ENCODE measurements at places on chromosomes 5 and 9.
A peak's percentile ranks its signal among the peaks of the same experiment; 100 is the strongest.

DNA sequence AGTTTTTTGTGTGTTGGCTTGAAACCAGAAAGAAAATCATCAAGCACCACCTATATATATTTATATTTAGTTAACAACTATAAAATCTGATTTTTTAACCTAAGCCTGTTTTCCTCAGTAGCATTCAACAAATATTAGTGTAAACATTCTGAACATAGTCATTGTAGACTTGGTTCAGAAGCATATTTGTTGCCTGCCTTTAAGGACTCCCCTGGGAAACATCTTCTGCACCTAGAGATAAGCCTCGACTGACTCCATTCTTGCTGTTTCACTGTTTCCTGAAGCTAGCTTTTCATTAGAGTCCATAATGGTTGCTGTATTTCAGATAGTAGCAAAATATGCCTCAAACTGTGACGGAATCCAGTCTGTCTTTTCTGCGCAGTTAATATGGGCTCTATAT is 123.5 kb downstream of the TRIO start:
- H3K36me3 ChIP-seq, result no peaks in the 10 kb centered on the region
- no peak for DNase-seq
- no peak overlapping the region for H3K4me3 ChIP-seq
- H3K27ac ChIP-seq, result no peak overlapping the region

DNA sequence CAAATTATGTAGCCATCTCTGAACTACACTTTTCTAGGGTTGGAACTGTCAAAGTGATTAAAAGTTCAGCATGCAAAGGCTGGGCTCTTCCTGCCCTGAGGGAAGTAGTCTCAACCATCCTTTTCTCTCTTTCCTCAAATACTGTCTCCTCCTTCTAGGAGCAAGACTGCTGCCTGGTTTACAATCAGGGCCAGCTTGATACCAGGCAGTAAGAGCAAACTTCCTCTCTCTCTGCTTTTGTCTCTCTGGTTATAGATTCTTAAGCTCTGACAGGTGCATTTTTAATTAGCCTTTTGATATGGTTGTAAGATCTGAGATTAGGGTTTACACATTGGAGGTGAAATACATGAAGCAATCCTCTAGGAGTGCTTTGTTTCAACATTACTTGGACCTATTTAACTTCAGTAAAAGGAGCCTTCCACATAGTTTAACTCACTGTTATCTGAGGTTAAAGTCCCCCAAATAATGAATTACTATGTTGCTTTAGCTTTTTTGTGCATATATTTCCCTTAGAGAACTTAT is 436.1 kb downstream of the SPATA31D1 start:
- H3K4me1 ChIP-seq, result no peaks in the 10 kb centered on the region
- H3K36me3 ChIP-seq, result no peaks in the 10 kb centered on the region
- H3K27me3 ChIP-seq, result no peaks in the 10 kb centered on the region
- H3K27ac ChIP-seq, result no peak overlapping the region

- no peak overlapping the region for H3K27ac ChIP-seq
- peaks cover 14% of the 10 kb centered on the region for H3K4me1 ChIP-seq
- peaks cover 2% of the 10 kb centered on the region for H3K27me3 ChIP-seq
- no peak for DNase-seq
- H3K4me3 ChIP-seq, result peak overlapping the region; percentile 67
Observed at GRCh38 chr5:178202541-178202940, 1.8 kb upstream of the HNRNPAB start.

DNA sequence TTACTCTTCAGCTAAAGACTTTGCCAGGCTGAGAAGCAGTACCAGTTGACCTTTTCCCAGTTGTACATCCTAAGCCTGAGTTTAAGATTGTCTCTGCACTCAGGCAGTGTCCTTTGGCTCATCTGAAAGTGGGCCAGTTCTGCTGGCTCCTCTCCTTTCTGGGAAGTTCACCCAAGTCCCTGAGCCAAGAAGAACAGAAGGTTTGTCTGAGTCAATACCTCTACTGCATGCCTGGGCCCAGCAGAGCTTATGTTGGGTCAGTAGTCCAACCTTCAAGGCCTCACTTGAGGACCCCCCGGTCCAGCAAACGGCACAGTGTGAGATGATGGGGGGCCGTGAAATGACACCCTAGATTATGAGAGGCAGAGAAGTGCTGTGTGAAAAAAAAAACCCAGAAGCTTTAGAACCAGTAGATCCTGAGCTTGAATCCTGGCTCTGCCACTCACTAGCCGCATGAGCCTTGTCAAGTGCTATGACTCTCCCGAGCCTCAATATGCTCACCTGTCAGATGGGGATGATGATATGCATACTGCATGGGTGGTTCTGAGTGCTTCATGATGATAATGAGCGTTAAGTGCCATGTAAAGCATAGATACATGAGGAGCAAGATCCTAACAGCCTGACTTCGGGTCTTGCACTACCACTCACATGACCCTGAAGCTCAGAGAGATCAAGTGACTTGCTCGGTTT is 156.0 kb downstream of the MACROH2A1 start:
- peaks cover 4% of the 10 kb centered on the region for H3K4me1 ChIP-seq

DNA sequence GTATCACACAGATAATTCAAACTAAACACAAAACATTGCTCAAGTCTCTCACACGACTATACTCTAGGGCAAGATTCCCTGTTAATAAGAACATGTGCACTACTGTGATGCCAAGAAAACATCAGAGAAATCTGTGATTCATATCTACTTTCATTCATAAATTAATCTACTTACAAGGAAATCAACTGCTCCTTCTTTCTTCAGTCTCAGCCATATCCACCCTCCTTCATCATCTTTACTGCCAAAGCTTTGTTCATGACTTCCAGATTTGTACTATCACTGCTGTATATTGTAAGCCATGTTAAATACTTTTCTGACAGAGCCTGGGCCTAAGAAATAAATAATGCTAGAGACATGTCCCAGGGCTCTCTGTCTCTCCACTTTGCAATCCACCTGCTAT is 35.1 kb downstream of the CTNNAL1 start:
- H3K27ac ChIP-seq, result no peak overlapping the region
- H3K27me3 ChIP-seq, result no peaks in the 10 kb centered on the region
- no peaks in the 10 kb centered on the region for H3K4me1 ChIP-seq
- no peak for DNase-seq
- peaks cover 10% of the 10 kb centered on the region for H3K36me3 ChIP-seq
- H3K4me3 ChIP-seq, result no peak overlapping the region

GRCh38 chr5:85388770-85389169 is 1004.1 kb upstream of the EDIL3 start:
- H3K4me1 ChIP-seq, result no peaks in the 10 kb centered on the region
- no peak for DNase-seq
- H3K36me3 ChIP-seq, result no peaks in the 10 kb centered on the region

DNA sequence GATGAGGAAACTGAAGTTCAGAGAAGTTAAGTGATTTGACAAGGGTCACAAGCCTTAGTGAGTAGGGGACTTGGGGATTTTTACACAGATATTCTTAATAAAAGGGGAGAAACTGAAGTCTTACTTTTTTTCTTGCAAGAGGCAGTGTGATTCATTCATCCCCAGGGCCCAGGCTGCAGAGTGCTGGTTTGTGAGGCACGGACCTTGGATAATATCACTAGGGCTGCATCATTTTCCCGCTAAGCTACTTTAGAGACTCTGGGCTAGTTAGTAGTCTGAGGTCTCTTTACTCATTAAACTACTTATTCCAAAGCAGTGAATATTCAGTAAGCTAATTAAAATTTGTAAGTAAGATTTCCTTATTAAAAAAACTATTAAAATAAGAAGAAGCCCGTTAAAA is 195.0 kb downstream of the PBX3 start:
- H3K27ac ChIP-seq, result no peak overlapping the region
- DNase-seq, result no peak
- peaks cover 22% of the 10 kb centered on the region for H3K36me3 ChIP-seq
- H3K27me3 ChIP-seq, result no peaks in the 10 kb centered on the region
- H3K4me1 ChIP-seq, result no peaks in the 10 kb centered on the region
- H3K4me3 ChIP-seq, result no peak overlapping the region

GRCh38 chr9:98860871-98861293 is 53.4 kb downstream of the GALNT12 start:
- DNase-seq, result no peak
- no peak overlapping the region for H3K4me3 ChIP-seq
- H3K27ac ChIP-seq, result no peak overlapping the region
- H3K4me1 ChIP-seq, result no peaks in the 10 kb centered on the region

DNA sequence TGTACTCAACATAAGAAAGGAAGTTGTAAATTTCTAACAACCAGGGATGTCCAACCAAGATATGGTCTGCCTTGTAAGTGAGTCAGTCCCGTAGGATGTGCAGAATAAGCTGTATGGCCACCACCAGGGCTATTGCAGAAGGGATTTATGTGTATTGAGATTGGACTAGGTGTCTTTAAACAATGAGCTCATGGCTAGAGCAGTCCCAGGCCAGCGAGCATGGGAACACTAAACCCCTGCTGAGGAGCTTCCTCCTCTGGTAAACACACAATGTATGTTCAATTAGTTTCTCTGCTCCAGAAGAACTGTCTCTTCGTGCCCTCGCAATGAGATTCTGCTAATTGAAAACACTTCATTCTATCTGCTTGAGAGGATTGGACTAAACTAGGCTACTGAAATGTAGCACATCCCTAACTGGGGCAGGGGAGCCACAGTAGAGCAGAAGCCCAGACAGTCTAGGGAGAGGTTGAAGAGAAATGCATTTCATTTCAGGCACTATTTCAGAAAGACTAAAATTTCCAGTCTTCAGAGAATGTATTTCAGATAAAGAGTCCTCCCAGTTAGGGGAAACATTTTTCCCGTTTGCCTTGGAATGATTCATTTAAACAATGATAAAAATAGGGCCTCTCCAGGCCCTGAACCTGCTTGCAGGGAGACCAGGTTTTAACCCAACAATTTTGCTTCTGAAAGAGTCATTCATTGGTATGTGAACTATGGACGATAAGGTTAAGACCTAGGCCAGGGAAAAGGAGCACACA is 154.7 kb downstream of the FAM114A2 start:
- H3K36me3 ChIP-seq, result no peaks in the 10 kb centered on the region
- H3K4me3 ChIP-seq, result no peak overlapping the region
- no peaks in the 10 kb centered on the region for H3K27me3 ChIP-seq
- H3K27ac ChIP-seq, result no peak overlapping the region

- no peak overlapping the region for H3K27ac ChIP-seq
- H3K4me1 ChIP-seq, result no peaks in the 10 kb centered on the region
- H3K36me3 ChIP-seq, result no peaks in the 10 kb centered on the region
Observed at GRCh38 chr5:147752033-147752432, 30.5 kb downstream of the JAKMIP2 start.

DNA sequence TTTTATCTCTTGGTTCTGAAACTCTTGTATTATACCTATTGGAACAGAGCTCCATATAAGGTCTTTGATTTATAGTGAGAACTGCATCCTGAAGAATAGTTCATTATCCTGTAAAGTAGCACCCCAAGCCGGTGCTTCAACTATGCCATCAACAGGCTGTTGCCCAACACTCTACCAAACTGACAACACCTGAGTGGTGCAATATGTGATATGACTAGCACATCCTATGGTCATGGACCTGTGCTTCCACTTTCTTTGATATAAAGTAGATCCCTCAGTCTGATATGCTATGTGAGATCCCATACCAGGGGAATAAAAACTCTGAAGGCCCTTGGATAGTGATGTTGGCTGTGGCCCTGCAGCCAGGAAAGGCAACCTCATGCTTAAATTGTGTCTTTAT is 15.8 kb downstream of the CSF2 start:
- H3K4me1 ChIP-seq, result peaks cover 63% of the 10 kb centered on the region
- no peak overlapping the region for H3K4me3 ChIP-seq
- H3K27me3 ChIP-seq, result no peaks in the 10 kb centered on the region
- H3K27ac ChIP-seq, result no peak overlapping the region
- H3K36me3 ChIP-seq, result peaks cover 9% of the 10 kb centered on the region
- DNase-seq, result no peak

DNA sequence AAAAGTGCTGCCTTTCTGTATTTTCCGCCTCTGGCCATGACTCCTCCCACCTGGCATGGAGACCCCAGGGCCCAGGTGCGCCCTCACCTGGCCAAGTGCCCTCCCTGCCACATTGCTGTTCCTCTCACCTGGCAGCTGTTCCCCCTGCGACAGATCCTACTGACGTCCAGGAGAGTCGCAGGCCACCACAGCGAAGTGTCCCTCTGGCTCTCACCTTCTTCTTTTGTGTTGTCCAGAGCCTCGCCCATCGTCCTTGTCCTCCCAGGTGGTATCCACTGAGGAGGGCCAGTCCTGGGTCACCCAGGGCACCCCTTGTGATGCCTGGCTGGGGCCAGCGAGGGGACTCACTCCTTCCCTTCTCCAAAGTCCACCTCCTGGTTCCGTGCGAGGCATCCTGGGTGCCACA is 2.6 kb downstream of the NKD2 start:
- H3K36me3 ChIP-seq, result peaks cover 8% of the 10 kb centered on the region
- peak; percentile 49 for DNase-seq
- H3K27ac ChIP-seq, result no peak overlapping the region
- H3K4me3 ChIP-seq, result peak overlapping the region; percentile 53
- H3K4me1 ChIP-seq, result peaks cover 24% of the 10 kb centered on the region
- peaks cover 10% of the 10 kb centered on the region for H3K27me3 ChIP-seq

DNA sequence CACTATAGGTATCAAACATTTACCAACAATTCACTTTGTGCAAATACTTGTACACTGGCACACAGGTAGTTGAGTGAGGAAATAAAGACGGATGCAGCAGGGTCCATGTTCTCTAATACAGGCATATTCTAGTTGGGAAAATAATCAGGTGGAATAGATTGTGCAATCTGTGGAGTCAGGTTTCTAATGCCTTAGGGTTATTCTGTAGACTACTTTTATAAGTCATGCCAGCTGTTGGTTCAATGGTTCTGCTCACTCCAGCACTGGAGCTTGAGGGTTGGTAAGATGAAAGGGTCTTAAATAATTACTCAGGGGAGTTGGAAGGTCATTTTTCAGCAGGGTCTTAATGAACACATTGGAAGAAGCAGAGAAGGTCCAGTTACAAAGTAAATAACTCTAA is 690.3 kb upstream of the DMAC1 start:
- H3K27ac ChIP-seq, result no peak overlapping the region
- no peaks in the 10 kb centered on the region for H3K27me3 ChIP-seq
- H3K36me3 ChIP-seq, result no peaks in the 10 kb centered on the region

DNA sequence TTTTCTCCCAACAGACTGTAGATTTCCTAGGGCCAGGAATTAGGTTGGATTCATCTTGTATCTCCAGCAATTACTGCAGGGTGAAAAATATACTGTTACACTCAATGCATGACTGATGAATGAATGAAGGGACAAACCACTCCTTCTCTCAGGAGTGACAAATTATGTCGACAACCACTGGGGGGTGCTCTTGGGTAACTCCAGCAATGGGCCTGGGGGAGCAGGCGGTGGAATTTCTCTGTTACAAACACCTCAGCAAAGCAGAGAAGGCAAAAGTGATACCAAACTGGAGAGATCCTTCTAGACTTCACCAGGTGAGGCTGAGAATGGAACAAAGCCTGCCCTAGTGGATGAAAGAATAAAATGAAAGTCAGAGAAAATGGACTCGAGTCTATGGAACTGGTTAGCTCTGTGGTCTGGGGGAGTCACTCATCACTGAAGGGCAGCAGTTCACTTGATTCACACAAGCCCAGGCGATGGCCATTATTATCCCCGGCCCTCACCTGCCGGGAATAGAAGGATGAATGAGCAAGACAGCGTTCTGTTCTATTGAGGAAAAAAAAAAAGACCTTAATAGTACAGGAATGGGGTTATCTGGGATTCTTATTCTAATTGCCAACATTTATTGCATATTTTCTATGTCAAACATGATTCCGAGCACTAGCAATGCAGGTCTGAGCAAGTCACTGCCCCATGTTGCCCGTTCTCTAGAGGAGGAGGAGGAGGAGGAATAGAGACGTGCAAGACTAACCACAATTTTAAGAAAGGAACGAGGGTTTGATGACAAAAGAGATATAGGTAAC is 341.1 kb downstream of the ASTN2 start:
- no peak for DNase-seq
- H3K4me1 ChIP-seq, result no peaks in the 10 kb centered on the region
- no peaks in the 10 kb centered on the region for H3K27me3 ChIP-seq
- H3K36me3 ChIP-seq, result no peaks in the 10 kb centered on the region

GRCh38 chr5:39360471-39361111 is 3.7 kb downstream of the C9 start:
- no peak for DNase-seq
- no peaks in the 10 kb centered on the region for H3K27me3 ChIP-seq
- no peaks in the 10 kb centered on the region for H3K36me3 ChIP-seq
- no peak overlapping the region for H3K27ac ChIP-seq
